ENCODE measurements at places on chromosomes 5 and 9. TPM values are rescaled to one million over a fixed set of nuclear protein-coding genes. Genes with fewer than 3 reads are reported as not detected.
A peak's percentile ranks its signal among the peaks of the same experiment; 100 is the strongest.

GRCh38 chr5:61974680-61975079 lies 331.3 kb upstream of the KIF2A start:
- DNase-seq = no peak
- H3K4me1 ChIP-seq = no peaks in the 10 kb centered on the region
- H3K27ac ChIP-seq = no peak overlapping the region
- H3K36me3 ChIP-seq = no peaks in the 10 kb centered on the region

DNA sequence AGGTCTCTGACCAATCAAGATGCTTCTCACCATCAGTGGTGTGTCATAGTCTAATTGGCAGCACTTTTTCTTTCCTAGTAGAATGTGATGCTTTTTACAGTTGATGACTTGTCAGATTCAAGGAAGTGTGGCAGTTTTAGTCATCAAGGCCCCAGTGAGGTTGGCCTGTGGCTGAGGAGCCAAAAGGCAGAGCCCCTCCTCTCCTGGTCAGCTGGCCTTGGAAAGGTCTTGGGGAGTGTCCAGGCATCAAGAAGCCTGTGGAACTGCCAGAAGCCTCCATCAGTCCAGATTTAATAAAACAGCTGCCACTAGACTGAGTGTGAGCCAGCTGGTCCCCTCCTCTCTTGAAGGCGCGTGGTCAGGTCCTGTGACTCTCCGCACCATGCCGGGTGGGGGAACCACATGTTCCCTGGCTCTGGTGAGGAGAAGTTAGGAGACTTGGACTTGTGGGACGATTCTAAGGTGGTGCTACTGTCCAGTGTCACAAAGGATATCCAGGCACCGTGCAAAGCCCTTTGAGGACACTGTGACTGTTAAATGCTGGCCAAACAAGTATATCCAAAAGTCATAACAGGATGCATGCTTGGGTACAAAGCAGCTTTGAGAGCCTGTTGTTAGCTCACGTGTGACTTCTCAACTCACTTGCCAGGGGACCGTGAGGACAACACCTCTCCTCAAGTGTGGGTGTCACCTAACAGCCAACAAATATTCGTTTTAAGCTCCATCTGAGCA lies 6.1 kb upstream of the ANGPTL2 start:
- no peak overlapping the region for H3K4me3 ChIP-seq
- DNase-seq = no peak
- no peaks in the 10 kb centered on the region for H3K27me3 ChIP-seq
- peaks cover 2% of the 10 kb centered on the region for H3K4me1 ChIP-seq
- H3K36me3 ChIP-seq = no peaks in the 10 kb centered on the region

- no peak overlapping the region for H3K4me3 ChIP-seq
- H3K36me3 ChIP-seq = no peaks in the 10 kb centered on the region
- no peaks in the 10 kb centered on the region for H3K27me3 ChIP-seq
- no peak for DNase-seq
- no peaks in the 10 kb centered on the region for H3K4me1 ChIP-seq
- no peak overlapping the region for H3K27ac ChIP-seq
These were observed 285.3 kb upstream of the FAM174A start for GRCh38 chr5:100249884-100250269.

- peak; percentile 9 for DNase-seq
- no peak overlapping the region for H3K4me3 ChIP-seq
- H3K27ac ChIP-seq = no peak overlapping the region
- H3K36me3 ChIP-seq = no peaks in the 10 kb centered on the region
These were observed 176.4 kb upstream of the PITX1 start for GRCh38 chr5:135210286-135211055.

GRCh38 chr5:42908086-42908485 lies 96.4 kb upstream of the SELENOP start:
- no peak overlapping the region for H3K27ac ChIP-seq
- H3K4me1 ChIP-seq = no peaks in the 10 kb centered on the region
- H3K4me3 ChIP-seq = peak overlapping the region; percentile 81
- DNase-seq = no peak
- H3K27me3 ChIP-seq = peaks cover 3% of the 10 kb centered on the region
- H3K36me3 ChIP-seq = no peaks in the 10 kb centered on the region

GRCh38 chr5:5751498-5751897 lies 329.0 kb downstream of the ICE1 start:
- H3K4me1 ChIP-seq = no peaks in the 10 kb centered on the region
- DNase-seq = no peak

- no peak overlapping the region for H3K27ac ChIP-seq
- no peaks in the 10 kb centered on the region for H3K4me1 ChIP-seq
- no peak overlapping the region for H3K4me3 ChIP-seq
- no peak for DNase-seq
- no peaks in the 10 kb centered on the region for H3K27me3 ChIP-seq
These were observed 72.4 kb downstream of the CTSL start for GRCh38 chr9:87798261-87798833.

- peaks cover 2% of the 10 kb centered on the region for H3K4me1 ChIP-seq
- H3K27me3 ChIP-seq = no peaks in the 10 kb centered on the region
- no peak overlapping the region for H3K27ac ChIP-seq
- peak; percentile 52 for DNase-seq
These were observed 13.5 kb downstream of the C5orf46 start for GRCh38 chr5:147892696-147893296.

GRCh38 chr9:124370896-124371582 lies 44.2 kb downstream of the PSMB7 start:
- no peak for DNase-seq
- peaks cover 2% of the 10 kb centered on the region for H3K4me1 ChIP-seq
- H3K36me3 ChIP-seq = peaks cover 13% of the 10 kb centered on the region

DNA sequence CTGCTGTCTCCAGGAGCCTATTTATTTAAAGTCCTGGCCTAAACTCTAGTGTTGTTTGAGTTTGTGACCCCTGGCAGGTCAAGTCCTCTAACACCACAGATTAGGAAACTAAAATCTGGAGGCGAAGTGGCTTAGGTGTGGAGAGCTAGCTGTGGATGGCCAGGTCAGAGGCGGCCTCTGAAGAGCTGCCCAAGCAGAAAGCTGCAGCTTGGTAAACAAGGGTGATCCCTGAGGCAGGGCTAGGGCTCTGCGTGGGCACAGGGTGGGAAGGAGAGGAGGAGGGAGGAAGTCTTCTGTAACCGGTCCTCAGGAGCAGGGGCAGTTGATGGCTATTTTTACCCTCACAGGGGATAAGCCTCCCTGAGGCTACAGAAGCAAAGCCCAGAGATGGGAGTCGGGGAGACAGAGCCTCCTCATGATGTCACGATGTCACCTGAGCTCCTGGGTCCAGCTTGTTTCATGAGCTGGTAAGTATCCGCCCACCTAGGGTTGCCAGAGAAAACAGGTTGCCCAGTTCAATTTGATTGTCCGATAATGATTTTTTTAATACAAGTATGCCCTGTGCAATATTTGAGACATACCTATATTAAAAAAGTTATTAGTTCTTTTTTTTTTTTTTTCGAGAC lies 25.9 kb upstream of the BOD1 start:
- peaks cover 7% of the 10 kb centered on the region for H3K4me1 ChIP-seq
- no peak overlapping the region for H3K27ac ChIP-seq
- peak; percentile 25 for DNase-seq
- H3K36me3 ChIP-seq = no peaks in the 10 kb centered on the region

- no peak for DNase-seq
- H3K36me3 ChIP-seq = no peaks in the 10 kb centered on the region
- no peaks in the 10 kb centered on the region for H3K27me3 ChIP-seq
- H3K4me3 ChIP-seq = peak overlapping the region; percentile 72
These were observed 1.2 kb upstream of the TJP2 start for GRCh38 chr9:69172895-69173294.

DNA sequence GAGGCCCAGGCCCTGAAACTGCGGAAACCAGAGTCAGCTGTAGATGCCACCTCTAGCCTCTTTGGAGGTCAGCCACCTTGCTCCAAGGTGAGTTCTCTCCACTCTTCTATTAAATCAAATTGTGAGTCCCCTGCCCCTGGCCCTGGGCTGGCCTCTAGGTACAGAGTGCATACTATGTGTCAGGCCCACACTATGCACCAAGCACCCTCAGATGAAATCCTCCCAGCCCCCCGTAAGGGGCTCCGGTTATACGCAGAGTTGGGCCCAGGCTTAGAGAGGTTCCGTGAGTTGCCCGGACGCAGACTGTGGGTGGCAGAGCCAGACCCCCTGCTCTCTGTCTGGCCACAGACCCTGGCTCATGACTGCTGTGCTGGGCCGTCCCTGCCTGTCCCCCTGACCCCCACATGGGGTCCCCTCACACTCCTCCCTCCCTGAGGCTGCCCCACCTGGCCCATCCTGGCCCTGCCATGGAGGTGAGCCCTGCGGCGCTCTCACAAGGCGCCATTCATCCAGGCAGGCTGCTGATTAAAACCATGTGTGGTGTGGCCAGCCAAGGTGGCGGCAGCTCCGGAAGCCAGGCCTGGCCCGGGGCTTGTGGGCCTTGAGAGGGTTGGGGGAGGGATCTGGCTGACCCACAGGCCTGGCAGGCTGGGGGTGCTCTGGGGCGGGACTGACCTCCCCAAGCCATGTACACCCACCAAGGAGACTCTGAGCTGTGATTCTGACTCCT lies 65.5 kb upstream of the SYNPO start:
- H3K4me1 ChIP-seq = no peaks in the 10 kb centered on the region
- no peak for DNase-seq

- DNase-seq = no peak
- no peaks in the 10 kb centered on the region for H3K27me3 ChIP-seq
- no peak overlapping the region for H3K27ac ChIP-seq
- no peaks in the 10 kb centered on the region for H3K36me3 ChIP-seq
These were observed 133.4 kb upstream of the SLC30A5 start for GRCh38 chr5:68960456-68960855.

DNA sequence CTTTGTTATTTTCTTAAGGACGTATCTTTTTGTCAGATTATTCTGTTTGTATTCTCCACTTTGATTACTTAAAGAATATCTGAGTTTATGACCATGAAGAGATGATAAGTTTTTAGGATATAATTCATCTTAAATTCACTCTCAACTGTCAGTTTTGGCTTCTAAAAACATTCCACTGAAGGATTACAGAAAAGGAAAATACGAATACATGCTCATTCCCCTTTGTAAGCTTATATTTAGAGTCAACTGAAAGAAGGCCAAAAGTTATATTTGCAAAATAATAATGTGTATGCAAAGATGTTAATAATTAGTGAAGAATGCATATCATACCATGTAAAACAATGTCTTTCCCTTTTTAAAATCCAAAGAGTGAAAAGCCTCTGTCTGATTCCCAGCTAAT lies 52.5 kb downstream of the ZNF474 start:
- no peaks in the 10 kb centered on the region for H3K27me3 ChIP-seq
- no peak overlapping the region for H3K4me3 ChIP-seq
- no peak for DNase-seq
- H3K4me1 ChIP-seq = peaks cover 11% of the 10 kb centered on the region
- H3K36me3 ChIP-seq = peaks cover 2% of the 10 kb centered on the region
- no peak overlapping the region for H3K27ac ChIP-seq

DNA sequence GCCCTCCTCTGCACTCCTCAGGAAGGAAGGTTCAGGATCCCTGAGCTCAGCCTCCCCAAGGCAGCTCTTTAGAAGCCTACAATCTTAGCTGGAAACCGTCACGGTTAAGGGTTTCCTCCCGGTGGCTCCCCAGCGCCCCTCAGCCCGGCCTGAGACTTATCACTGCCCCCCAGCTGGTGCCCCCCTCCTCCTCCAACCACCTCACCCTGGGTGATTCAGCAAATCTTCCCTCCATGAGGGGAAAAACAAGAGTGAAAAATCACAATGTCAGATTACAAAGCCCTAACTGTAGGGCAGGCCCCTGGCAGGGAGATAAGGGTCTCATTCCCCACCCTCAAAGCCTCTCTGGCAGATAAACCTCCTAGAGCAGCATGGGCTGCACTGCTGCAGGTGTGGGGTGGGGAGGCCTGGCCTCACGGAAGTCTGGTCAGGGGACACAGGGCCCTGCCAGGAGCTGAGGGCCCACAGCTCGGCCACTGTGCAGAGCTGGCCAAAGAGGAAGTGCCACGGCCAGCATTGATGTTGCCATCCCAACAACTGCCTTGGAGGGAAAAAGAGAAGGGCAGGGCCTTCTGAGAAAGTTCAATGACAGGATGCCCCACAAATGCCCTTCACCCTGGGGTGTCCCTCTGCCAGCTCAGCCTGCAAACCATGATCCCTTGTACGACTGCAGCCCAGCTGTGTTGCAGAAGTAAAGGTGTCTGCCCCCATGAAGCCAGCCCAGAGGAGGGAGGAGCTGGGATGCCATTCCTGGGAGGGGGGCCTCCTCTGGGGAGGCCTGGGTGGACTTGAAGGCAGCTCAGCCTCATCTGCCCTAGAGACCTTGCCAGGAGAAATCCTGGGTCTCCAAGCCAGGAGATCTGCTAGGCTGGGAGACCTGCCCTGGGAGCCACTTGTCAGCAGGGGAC lies 25.9 kb downstream of the GFI1B start:
- no peaks in the 10 kb centered on the region for H3K36me3 ChIP-seq
- H3K27me3 ChIP-seq = peaks cover 13% of the 10 kb centered on the region
- H3K4me3 ChIP-seq = peak overlapping the region; percentile 48
- peaks cover 3% of the 10 kb centered on the region for H3K4me1 ChIP-seq
- no peak overlapping the region for H3K27ac ChIP-seq
- no peak for DNase-seq

DNA sequence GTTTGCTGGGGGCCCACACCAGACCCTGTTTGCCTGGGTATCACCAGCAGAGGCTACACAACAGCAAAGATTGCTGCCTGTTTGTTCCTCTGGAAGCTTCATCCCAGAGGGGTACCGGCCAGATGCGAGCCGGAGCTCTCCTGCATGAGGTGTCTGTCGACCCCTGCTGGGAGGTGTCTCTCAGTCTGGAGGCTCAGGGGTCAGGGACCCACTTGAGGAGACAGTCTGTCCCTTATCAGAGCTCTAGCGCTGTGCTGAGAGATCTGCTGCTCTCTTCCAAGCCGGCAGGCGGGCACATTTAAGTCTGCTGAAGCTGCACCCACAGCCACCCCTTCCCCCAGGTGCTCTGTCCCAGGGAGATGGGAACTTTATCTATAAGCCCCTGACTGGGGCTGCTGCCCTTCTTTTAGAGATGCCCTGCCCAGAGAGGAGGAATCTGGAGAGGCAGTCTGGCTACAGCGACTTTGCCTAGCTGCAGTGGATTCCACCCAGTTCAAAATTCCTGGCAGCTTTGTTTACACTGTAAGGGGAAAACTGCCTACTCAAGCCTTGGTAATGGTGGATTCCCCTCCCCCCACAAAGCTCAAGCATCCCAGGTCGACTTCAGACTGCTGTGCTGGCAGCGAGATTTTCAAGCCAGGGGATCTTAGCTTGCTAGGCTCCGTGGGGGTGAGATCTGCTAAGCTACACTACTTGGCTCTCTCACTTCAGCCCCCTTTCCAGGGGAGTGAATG lies 206.0 kb upstream of the TLX3 start:
- H3K4me1 ChIP-seq = peaks cover 4% of the 10 kb centered on the region
- H3K36me3 ChIP-seq = peaks cover 7% of the 10 kb centered on the region
- no peak overlapping the region for H3K27ac ChIP-seq

Gene ADRA1B
- total RNA-seq = not detected

Gene RNF20
- 48.5 TPM for total RNA-seq

Gene CAMK2A
- total RNA-seq = 0.15 TPM

Gene OBP2A
- total RNA-seq = not detected

Gene SV2C
- 0.02 TPM for total RNA-seq

Gene POLR3G
- total RNA-seq = 75.4 TPM

Gene SOHLH1
- not detected for total RNA-seq

Gene TUSC1
- total RNA-seq = not detected

Gene SPATA31C1
- 0.15 TPM for total RNA-seq

Gene COL15A1
- not detected for total RNA-seq
